ENCODE measurements at places on chromosomes 11 and 22. TPM values are rescaled to one million over a fixed set of nuclear protein-coding genes. Genes with fewer than 3 reads are reported as not detected.

DNA sequence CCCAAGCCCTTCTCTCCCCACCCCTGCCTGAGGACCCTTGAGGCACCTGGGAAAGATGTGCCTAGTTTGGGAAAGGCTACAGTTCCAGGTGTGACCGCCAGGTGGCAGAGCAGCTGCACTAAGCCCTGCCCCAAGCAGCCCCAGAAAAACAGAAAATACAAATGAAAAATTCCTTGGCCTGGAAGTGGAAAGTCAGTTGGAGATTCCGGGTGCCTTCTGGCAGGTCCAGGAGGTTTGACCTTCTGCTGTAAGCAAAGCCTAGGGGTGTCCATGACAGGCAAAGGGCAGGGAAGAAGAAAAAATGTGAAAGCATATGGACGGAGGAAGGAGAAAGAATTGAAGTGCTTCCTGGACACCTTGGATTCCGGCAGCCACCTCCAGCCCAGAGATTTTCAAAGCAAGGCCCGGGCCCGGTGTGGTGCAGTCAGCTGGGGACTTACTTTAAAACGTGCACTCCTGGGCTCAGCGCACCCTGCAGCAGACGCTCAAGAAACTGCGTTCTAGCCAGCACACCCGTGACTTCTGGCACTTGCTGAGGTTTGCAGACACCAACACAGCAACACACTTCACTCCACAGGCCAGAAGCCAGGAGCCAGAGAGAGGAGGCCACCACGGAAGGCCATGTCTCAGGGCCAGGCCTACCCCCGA is 37.3 kb upstream of the SLC22A12 start:
- peak; percentile 71 for DNase-seq
- H3K4me1 ChIP-seq = no peaks in the 10 kb centered on the region
- H3K27me3 ChIP-seq = no peaks in the 10 kb centered on the region
- no peaks in the 10 kb centered on the region for H3K36me3 ChIP-seq
- no peak overlapping the region for H3K27ac ChIP-seq

GRCh38 chr22:34111210-34111824 is 191.0 kb upstream of the LARGE1 start:
- no peaks in the 10 kb centered on the region for H3K4me1 ChIP-seq
- H3K27ac ChIP-seq = no peak overlapping the region
- H3K4me3 ChIP-seq = no peak overlapping the region
- no peaks in the 10 kb centered on the region for H3K27me3 ChIP-seq
- DNase-seq = peak; percentile 4
- no peaks in the 10 kb centered on the region for H3K36me3 ChIP-seq

The DRG1 gene
- total RNA-seq = 72.8 TPM

The TTC17 gene
- 77.3 TPM for total RNA-seq

The ST14 gene
- 0.31 TPM for total RNA-seq

The CELSR1 gene
- total RNA-seq = 1.0 TPM

The CBLIF gene
- total RNA-seq = not detected

Data from CD4-positive, alpha-beta T cell (primary cell).